ENCODE measurements at places on chromosomes 6 and 20.

DNA sequence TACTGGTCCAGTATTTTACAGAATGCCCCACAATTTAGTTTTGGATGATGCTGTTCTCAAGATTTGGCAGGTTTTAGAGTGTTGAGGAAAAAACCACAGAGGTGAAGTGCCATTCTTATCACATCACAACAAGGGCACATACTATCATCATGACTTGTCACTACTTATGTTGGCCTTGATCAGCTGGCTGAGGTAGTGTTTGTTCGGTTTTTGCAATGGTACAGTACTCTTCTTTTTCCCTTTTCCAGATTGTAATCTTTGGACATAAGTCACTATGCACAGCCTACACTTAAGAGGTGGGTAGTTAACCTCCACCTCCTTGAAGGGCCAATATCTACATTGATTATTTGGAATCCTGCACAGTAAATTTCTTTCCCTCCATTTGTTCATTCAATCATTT is 8.8 kb downstream of the TENT5A start:
- no peak for DNase-seq

DNA sequence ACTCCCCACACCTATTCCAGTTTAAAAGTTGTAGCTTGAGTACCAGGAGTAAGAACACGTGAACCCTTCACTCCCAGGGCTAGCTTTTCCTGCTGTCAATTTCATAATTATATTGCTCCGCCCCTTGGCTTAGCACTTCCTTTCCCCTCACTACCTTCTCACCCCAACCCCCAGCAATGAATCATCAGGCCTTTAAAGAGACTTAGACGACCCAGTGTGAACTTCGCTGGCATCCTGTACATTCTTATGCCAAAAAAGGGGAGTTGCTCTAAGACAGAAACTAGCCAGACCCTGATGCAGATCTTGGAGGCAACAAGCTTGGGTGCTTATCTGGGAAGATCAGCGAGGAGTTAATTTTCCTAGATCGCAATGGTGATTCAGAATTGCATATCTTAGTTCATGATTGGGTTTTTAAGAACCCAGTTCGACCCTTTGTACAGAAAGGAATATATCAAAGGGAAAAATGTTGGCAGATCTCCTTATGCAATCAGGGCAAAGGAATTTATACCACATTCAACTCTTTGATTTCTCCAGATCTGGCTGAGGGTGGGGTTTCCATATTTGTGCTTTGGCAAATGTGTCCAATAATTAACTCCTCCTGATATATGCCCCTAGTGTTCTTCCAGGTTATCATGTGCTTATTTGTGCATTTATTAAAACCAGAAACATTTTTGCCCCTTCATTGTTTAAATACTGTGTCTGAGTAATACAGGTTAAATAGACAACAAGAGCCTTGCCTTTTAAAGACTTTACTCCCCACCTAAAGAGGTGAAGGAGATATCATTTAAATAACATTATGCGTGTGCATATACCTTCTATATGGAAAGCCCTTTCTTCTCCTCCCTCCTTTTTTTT is 8.1 kb upstream of the ATXN1 start:
- no peak for DNase-seq

DNA sequence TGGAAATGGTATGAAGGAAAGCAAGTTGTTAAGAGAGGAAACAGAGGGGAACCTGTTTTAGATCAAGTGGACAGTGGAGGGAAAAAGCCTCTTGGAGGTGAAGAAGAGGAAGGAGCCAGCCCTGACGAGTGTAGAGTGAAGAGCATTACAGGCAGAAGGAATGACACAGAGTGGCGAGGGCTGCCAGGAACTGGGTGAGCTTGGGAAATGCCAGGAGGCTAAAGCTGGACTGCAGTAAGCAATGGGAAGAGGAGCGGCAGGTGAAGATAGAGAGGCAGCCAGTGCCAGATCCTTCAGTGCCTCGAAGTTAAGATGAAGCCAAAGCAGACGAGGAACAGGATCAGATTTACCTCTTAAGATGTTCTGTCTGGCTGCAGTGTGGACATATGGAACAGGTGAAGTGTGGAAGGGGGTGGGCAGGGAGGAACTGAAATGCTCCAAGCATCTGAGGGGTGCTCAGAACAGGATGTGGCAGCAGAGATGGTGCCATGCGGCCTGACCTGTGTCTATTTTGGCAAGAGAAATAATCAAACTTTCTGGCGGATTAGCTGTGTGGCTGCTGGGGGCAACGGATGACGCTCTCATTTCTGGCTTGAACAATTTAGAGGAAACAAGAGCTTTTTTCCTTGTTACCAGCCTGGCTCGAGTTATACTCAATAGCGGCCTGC is 748.4 kb downstream of the PTPRT start:
- DNase-seq = no peak

DNA sequence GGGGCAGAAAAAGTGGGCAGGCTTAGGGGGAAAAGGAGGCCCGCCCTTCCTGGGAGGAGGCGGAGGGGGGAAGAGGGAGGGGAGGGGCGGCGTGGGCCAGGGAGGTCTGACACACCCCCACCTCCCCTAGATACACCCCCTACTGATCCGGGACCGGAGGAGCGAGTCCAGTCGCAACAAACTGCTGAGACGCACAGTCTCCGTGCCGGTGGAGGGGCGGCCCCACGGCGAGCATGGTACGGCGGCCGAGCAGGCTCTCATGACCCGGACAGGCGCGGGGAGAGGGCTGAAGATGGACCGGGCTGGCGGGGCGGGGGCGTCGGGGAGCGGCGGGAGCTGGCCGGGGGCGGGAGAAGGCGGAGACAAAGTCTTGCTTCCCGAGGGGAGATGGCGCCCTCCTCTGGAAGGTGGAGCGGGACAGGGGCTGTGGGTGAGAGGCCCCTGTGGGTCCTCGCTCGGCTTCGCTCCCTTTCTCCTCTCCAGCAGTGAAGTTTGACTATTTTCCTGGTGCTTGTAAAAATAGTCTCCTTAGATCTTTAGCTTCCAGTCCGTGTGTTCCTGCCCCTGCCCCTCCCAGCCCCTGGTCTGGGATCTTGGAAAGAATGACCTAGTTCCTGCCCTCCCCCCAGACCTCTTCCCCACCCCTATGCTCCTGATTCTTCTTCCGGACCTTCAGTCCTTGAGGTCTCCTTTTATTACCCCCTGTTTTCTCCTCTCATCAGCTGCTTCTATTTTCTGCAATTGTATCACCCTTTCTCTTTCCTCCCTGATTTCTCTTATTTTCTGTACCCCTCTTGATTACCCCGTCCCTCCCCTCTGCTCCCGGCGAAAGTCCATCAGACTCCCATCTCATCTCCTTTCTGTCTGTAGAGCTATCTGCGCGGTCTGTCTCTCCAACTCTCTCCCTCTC is 6.1 kb downstream of the SYNGAP1 start:
- peak; percentile 29 for DNase-seq

GRCh38 chr6:162198925-162199324 is 528.6 kb downstream of the PRKN start:
- no peak for DNase-seq

DNA sequence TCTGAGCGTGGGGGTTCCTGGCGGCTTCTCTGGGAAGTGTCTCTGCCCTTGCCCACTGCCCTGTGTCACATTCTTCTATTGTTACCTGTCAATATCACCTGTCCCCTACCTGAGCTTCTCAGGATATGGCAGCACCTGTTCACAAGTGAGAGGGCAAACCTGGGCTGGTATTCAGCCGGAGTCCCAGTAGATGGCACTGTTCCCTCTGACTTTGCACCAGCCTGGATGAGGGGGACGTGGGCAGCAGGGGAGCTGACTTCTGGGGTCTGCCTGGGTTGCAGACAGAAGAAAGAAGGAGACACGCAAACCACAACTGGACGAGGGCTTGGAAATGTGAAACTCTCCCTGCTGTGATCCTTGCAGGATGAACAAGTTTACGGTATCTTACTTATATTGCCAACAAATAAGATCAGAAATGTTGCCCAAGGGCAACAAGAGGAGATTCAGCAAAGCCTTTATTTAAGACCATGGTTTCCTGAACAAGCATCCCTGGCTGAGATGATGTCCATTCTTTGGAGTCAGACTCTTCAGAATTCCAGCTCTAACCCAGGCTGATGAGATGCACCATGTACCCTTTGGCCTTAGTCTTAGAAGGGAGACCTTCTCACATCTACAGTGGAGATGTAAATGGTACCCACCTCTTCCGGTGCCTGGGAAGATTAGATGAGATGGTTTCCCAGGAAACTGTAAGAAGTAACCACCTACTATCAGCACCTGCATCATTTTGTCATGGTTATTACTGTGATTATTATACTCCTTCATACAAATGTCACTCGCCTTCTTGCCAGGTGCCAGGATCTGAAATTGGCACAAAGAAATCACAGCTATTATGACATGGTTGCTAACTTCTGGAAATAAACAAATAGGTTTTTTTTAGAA is 400.0 kb upstream of the CDH4 start:
- DNase-seq = peak; percentile 17

DNA sequence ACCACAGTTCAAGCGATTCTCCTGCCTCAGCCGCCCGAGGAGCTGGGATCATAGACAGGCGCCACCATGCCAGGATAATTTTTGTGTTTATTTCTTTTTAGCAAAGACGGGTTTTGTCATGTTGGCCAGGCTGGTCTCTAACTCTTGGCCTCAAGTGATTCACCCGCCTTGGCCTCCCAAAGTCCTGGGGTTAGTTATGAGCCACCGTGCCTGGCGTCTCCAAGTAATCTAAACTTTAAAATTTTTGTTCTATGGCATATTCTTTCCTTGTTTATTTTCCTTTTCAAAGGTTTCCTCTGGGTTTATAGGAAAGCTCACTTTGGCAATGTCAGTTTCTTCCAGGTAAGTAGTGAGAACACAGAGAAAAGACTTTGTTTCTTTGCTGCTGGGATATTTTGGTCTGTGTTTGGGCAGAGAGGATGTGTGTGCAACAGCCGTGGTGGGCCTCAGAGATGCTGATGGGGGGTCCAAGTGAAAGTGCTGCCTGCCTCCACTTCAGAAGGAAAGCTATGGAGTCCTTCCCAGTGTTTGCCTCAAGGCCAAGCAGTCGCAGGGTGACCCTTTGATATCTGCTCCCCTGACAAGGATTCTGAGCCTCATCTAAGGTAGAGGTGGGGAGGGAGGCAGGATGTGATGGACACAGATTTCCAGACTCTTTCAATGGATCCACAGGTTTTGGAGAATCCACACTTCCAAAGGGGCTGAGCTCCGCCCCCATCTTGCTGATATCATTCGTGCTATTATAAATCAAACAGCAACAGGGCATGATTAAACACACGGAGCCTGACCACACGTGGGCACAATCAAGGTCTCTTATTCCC is 2.3 kb downstream of the LRP11 start:
- no peak for DNase-seq

DNA sequence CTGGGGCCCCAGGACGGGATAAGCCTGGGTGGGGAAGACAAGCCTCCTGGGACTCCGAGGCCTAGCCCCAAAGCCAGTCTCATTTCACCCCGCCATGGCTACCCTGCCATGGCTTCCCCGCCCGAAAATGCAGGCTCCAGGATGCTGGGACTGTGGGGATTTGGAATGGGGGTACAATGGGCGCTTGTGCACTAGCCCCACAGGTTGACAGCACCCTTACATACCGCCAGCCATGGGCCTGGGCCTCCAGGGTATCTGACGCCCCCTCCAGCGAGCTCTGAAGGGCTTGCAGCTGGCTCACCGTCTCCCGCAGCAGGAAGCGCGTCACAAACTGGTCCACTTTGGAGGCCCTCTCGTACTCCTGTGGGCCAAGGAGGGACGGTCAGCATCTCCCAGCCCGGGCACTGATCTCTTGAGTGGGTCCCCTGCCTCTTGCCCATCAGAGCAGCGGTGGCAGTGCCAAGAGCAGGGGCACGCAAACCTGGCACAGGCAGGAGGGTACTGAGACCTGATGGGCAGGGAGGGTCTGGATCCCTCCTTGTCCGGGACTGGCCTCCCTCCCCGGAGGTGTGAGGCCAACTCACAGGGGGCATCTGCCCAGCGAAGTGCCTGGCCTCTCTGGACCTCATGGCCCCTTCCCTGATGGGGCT is 2.0 kb upstream of the C20orf144 start:
- DNase-seq = no peak

DNA sequence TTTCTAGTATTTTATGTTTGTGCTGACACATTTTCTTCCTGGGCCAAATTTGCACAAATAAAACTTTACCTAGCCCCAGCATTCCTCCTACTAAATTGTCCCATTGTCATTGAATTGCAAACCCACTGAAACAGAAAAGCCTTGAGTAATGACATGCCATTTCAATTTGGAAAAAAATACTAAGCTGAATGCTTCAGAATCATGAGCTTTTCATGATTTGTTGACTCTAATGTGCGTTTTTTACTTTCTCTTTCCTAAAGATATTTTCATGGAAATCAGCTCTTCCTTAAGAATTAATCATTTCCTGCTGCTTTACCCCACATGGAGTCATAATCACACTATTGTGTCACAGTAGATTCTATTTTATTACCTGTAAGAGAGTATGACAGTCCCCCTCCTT is 47.4 kb downstream of the TRDN start:
- no peak for DNase-seq

GRCh38 chr6:32436995-32437836 is 2.5 kb upstream of the HLA-DRA start:
- no peak for DNase-seq

- DNase-seq = no peak
Observed at GRCh38 chr6:84348801-84349200, 121.4 kb upstream of the CEP162 start.

- no peak for DNase-seq
Observed at GRCh38 chr6:42449917-42450476, 1.7 kb downstream of the TRERF1 start.

GRCh38 chr6:121365536-121366521 is 31.5 kb upstream of the TBC1D32 start:
- no peak for DNase-seq

GRCh38 chr6:28335564-28336283 is at the start of gene ZSCAN31:
Gene ZSCAN31, minus strand, starts transcription at chr6:28336148. Its CDS starts 6,465 bp downstream, at chr6:28329683.
- peak; percentile 33 for DNase-seq

GRCh38 chr20:654417-654750 is 1.4 kb upstream of the SRXN1 start:
- DNase-seq = no peak

DNA sequence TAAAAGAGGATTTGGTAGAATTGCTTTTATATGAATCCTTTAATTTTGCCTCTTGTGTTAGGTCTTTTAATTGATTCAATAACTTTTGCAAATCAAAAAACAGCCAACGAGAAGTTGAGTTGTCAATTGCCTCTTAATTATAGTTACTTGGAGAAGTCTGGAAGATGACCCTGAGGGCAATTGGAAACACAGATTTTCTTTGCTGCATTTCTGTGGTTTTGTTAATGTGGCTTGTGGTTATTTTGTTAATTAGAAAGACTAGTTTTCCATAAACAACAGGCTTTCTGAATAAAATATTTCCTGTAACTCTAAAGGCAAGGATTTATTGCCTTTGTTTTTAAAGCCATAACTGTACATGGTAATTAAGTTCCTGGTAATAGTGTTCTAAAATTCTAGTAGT is 513.0 kb downstream of the EPHA7 start:
- no peak for DNase-seq

- no peak for DNase-seq
Observed at GRCh38 chr6:133977983-133978895, 25.2 kb downstream of the TBPL1 start.

GRCh38 chr6:48986105-48986504 is 476.9 kb downstream of the MMUT start:
- no peak for DNase-seq

DNA sequence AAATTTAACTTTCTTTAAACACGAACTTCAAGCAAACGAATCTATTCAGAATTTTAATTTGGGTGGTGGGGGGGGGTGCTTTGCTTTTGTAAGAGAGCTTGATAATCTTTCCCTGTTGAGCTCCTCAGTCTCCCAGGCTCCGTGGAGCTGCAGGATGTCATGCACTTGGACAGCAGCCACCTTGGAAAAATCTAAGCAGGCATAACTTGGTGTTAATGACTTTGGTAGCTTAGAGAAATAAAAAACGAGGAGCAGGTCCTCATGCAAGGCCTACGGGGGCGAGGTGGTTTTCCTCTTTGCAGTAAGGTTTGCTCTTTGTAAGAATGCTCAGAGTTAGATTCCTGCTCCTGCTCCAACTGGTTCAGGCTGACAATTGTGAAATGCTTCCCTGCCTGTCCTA is 102.3 kb downstream of the EDN1 start:
- no peak for DNase-seq
